ENCODE measurements at places on chromosomes 2 and 18.
A peak's percentile ranks its signal among the peaks of the same experiment; 100 is the strongest.

DNA sequence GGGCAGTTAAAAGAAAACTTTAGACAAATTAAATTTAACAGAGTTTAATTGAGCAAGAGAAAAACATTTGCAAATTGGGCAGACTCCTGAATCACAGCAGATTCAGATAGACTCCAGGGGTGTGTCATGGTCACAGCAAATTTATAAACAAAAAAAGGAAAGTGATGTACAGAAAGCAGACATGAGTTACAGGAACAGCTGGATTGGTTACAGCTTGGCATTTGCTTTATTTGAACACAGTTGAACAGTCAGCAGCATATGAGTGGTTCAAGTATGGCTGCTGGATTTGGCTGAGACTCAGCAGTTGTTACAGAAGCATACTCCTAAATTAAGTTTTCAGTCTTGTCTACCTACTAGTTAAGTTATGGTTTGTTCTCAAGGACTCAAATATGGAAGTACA is 82.3 kb upstream of the NYAP2 start:
- DNase-seq, result peak; percentile 4

DNA sequence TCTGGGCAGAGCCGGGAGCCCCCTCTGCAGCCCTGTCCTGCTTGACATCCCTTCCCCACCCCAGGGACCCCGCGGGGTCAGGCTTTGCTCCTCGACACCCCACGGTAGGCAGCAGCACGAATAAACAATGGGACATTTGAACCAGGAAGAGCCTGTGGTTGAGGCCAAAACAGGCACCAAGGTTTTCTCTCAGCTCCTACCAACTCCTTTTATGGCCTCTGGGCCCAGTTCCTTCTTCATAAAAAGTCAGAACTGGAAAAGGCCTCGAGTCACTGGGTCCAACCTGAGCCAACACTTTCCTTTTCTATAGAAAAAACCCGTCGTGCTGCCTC is 20.6 kb downstream of the TEX44 start:
- no peak for DNase-seq

DNA sequence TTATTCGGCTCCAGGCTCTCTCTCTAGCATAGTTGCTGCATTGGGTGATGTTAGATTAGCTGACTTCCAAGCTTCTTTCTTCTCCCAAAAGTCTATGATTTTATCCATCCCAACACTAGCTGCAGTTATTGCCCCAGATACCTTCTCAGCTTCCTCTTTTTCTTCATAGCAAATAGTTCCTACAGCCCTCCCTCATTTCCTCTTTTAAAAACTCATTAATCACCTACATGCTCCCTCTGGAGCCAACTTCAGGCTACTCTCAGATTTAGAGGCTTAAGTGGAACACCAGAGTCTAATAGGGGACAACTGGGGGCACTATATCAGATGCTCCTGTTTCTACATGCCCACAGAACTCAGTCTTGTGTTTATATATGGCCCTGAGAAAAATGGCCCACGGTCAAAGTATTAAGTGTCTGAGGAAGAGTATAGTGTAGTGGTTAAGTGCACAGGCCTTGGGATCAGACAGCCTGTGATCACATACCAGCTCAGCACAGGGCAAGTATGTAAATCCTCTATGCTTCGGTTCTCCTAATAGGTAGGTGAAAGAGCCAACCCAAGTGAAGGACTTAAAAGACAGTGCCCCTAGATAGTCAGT is 241.9 kb upstream of the SLC14A2 start:
- DNase-seq, result no peak

GRCh38 chr2:182914852-182915251 is 48.4 kb upstream of the FRZB start:
- DNase-seq, result no peak

- DNase-seq, result no peak
Measured at GRCh38 chr2:74191596-74192380, 6.6 kb upstream of the MTHFD2 start.

GRCh38 chr2:181779288-181780021 is 99.1 kb upstream of the NEUROD1 start:
- DNase-seq, result no peak

GRCh38 chr2:240992572-240993291 is 5.7 kb upstream of the SNED1 start:
- no peak for DNase-seq

- peak; percentile 57 for DNase-seq
Measured at GRCh38 chr2:160062292-160063005, at the start of gene PLA2R1. PLA2R1 (minus strand) TSS chr2:160062615; CDS start chr2:160062403, 212 bp downstream.

DNA sequence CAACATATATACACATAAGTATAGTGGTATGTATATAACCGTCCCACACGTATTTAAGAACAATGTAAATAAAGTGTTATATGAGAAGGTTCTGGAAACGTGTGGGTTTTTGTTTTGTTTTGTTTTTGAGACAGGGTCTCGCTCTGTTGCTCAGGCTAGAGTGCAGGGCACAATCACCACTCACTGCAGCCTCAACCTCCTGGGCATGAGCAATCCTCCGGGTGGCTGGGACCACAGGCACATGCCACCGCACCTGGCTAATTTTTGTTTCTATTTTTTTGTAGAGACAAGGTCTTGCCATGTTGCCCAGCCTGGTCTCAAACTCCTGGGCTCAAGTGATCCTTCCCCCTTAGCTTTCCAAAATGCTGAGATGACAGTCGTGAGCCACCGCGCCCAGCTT is 6.2 kb downstream of the ADAM17 start:
- DNase-seq, result no peak

- peak; percentile 85 for DNase-seq
Measured at GRCh38 chr2:102061962-102062795, 70.4 kb downstream of the IL1R2 start.

DNA sequence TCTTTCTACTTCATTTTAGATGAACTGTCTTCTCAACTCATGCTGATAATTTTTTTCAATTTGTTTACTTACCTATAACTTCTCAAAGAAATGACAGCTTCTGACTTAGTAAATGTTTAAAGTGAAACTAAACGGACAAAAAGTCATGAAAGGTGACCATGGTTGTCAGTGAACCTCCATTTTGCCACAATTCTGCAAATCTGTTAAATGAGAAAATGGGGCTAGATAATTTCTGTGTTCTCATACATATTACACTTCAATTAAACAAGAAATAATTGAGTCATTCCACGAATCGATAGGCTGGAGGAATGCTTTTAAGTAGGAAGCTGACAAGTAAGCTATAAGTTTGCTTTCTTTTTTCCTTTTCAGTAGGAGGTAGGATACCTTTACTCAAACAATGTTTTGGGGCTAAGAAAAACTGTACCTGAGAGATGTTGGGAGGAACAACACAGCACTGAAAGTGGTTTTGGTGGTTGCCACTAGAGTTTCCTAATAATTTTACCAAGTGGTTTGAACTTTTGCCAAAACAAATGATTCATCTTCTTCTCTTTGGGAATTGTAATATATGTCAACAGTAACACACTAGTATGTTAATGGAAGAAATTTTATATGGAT is 17.1 kb downstream of the DYNAP start:
- DNase-seq, result no peak

DNA sequence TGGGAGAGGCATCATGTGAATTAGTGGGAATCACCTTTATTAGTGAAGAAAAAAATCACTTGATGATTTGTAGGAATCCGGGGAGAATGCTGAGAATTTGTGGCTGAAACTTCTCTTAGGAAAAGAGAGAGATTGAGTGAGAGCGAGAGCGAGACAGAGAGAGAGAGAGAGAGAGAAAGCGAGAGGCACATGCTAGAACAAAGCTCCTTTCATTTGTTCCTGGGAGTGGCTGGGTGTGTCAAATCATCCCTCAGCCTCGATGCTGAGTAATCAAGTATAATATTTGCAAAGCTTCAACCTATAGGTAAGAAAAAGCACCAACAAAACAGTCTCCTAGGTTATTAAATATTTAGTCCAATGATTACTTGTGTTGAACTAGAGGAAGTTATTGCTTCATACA is 4.4 kb upstream of the SERPINB5 start:
- no peak for DNase-seq

GRCh38 chr2:62309465-62310091 is 113.7 kb downstream of the B3GNT2 start:
- DNase-seq, result no peak

DNA sequence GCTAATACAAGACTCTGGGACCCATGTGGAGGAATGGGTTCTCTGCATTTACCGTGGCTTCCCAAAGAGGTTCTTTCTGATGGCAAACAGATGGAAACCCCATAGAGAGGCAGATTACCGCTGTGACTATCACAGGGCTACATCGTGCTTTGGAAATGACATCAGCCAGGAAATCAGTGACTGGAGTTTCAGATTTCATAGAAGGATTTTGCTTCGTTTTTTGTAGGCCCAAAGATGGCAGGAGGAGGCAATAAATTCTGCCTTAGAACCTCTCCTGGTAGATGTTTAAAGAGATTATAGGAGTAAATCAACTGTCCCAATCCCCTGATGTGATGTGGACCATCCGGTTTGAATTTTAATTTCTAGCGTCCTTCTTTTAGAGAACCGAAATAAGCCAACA is 214.1 kb downstream of the AGPS start:
- DNase-seq, result no peak

- DNase-seq, result no peak
Measured at GRCh38 chr2:156405586-156405985, 30.6 kb upstream of the GPD2 start.

DNA sequence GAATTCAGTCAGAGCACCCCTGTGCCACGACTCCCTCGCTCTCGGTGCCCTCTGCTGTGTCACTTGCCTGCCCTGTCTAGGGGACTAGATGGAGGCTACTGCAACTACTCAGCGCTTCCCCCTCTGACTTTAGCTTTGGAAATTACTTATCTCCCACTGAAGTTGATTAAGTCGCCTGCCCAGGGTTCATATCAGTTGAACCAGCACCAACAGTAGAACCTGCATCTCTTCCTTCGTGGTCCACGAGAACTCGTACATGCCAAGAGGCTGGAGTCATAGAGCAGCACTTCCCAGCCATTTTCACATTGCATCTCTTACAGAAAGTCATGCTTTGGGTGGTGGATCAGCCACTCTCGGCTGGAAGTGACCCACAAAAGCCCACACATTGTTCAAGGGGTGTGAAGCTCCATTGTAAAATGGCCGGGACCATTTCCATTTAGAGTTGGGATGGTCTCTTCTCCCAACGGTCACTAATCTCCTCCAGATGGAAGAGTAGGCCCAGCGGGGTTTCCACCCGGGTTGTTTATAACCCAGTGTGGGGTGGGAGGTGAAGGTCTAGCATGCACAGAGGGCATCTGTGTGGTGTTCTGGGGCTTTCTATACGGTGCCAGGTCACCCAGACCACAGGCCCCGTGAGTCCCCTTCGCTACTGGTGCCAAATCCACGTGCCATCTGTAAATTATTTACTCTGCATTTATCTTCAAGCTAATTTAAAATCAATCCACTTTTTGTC is 38.0 kb downstream of the STEAP3 start:
- no peak for DNase-seq

GRCh38 chr18:75105551-75106254 is 103.2 kb downstream of the PTGR3 start:
- no peak for DNase-seq

DNA sequence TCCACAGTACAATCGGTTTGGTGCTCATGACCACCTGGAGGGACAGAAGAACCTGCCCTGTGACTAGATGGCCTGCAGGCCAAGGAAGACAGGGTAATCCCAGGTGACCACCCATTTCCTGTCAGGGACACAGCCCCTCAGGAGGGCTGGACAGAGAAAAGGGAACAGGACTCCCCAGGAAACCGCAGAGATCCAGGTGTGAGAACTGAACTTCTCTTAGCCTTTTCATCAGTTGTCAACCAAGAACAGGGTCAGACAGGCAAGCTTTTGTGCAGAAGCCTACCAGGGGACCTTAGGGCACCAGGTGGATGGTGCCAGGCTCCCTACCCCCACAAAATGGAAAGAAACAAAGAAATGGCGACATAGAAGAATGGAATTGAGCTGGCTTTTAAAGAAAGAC is 132.3 kb downstream of the HDAC4 start:
- DNase-seq, result no peak

GRCh38 chr2:27773959-27774358 is 2.4 kb downstream of the MRPL33 start:
- DNase-seq, result no peak

- DNase-seq, result no peak
Measured at GRCh38 chr2:194289712-194290346, 1367.2 kb upstream of the SLC39A10 start.

GRCh38 chr18:61831071-61831470 is 61.7 kb downstream of the RNF152 start:
- DNase-seq, result no peak

DNA sequence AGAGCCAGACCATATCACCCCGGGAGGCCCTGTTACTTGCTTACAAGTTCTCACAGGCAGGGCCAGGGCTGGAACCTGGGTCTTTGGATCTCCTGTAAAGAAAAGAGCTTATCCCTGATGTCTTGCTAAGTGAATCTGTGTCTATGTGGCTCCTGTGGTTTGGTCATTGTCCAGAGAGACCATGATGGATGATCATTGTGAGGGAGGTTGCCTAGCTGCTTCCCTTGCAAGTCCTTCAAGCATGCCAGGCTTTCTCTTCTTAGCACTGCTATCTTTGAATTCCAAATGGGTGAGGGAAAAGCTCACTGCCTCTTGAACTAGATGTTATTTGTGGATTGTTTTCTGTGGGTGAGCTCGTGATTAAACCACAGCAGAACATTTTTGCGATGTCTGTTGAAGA is 151.6 kb downstream of the FSHR start:
- DNase-seq, result no peak

GRCh38 chr2:58798676-58799208 is 557.6 kb upstream of the FANCL start:
- DNase-seq, result no peak

All from hindlimb muscle (tissue), 1 donor.